ENCODE measurements at places on chromosomes 7 and 10. TPM values are rescaled to one million over a fixed set of nuclear protein-coding genes. Genes with fewer than 3 reads are reported as not detected.

GRCh38 chr7:22990588-22990949, 23.4 kb downstream of the HYCC1 start:
- no peak for DNase-seq

- DNase-seq = no peak
Observed at GRCh38 chr10:101140084-101140949, 9.2 kb downstream of the TLX1 start.

DNA sequence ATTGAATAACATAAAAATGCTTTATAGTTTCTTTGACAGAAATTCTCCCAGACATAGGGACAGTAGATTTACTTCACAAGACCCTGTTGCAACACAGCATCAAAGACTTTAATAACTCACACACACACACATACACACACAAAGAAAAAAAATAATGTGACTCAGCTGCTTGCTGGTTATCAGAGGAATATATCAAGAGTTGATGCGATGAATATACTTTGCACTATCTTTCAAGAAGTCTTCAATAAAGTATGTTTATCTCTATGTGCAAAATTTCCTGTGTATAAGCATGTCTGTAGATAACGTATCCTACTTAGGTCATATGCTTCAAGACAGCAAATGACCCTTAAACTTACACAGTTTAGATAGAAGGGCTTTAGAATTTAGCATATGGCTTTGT, 243.1 kb downstream of the ARL4A start:
- no peak for DNase-seq

GRCh38 chr10:130749911-130750310, 561.6 kb downstream of the TCERG1L start:
- DNase-seq = no peak

DNA sequence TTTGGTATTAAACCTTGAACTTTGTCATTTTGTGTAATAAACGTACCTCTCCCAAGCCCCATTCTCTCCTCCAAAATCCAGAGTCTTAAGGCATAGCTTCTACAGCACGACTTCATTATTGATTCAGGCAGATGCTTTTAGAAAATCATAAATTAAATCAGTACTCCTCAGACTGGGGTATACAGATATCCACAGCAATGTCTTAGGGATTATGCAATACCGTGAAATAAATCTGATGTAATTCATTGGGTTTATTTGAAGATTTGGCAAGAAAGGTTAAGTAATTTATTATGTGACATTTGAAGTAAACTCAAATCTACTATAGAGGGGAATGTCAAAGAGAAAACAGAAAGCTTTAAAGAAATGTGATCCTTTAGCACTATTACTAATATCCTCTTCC, 246.1 kb upstream of the PLXDC2 start:
- no peak for DNase-seq

DNA sequence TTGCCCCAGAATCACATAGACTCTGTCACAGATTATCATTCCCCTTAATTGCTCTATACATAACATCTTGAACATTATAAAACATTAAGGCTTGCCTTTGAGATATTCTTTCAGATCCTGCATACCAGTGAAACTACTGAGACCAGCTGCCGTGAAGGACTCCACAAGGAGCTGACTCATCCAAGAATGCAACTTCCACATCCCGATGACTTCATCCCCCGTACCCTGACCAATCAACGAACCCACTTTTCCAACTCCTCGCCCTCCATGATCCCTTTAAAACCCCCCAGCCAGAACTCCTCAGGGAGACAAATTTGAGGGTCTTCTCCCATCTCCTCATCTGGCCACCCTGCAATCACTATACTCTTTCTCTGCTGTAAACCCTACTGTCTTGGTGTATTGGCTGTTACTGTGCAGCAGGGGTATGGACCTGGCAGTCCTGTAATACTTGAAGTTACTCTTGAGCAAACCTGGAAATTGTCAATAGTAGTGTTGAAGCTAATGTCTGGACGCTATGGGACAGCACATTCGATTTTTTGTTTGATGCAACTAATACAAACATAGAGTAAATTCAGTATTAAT, 49.8 kb downstream of the HTR5A start:
- no peak for DNase-seq

LOXL4 gene
- total RNA-seq = 26.3 TPM
